ENCODE measurements at places on chromosomes 3 and 15. TPM values are rescaled to one million over a fixed set of nuclear protein-coding genes. Genes with fewer than 3 reads are reported as not detected.

Gene OGG1
- total RNA-seq = 36.0 TPM

Gene FOXB1
- not detected for total RNA-seq

Gene INSYN1
- total RNA-seq = 13.0 TPM

Gene PLSCR5
- total RNA-seq = not detected

Gene ACTC1
- 30.2 TPM for total RNA-seq

DNA sequence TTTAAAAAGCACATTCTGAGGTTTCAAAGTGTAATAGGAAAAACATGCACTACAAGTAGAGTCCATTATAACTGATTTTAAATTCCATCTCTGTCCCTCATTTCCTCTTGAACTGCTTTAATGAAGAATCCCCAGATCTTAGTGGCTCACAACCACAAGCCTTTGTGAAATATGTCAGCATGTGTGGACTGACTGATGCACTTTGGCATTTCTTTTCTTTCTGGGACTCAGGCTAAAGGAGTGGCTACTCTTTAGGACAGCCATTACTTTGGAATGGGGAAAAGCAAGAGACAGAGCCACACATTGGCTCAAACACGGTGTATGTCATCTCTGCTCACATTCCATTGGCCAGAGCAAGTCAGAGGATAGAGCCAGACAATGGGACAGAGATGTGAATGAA lies 139.6 kb downstream of the GRM7 start:
- no peak for DNase-seq

GRCh38 chr15:94185547-94186236 lies 45.7 kb upstream of the MCTP2 start:
- DNase-seq = no peak

- DNase-seq = no peak
Observed at GRCh38 chr15:64452988-64453688, 7.2 kb upstream of the ZNF609 start.

DNA sequence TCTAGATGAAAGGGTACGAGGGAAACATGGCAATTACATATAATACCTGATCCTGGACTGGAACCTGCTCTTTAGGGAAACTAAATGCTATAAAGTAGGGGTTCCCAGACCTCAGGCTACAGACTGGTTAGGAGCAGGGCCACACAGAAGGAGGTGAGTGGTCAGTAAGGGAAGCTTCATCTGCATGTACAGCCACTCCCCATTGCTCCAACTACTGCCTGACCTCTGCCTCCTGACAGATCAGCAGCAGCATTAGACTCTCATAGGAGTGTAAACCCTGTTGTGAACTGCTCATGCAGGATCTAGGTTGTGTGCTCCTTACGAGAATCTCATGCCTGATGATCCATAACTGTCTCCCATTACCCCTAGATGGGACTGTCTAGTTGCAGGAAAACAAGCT lies 78.9 kb upstream of the PSMD6 start:
- no peak for DNase-seq

GRCh38 chr3:149179220-149179619 lies 42.4 kb downstream of the CP start:
- DNase-seq = no peak

DNA sequence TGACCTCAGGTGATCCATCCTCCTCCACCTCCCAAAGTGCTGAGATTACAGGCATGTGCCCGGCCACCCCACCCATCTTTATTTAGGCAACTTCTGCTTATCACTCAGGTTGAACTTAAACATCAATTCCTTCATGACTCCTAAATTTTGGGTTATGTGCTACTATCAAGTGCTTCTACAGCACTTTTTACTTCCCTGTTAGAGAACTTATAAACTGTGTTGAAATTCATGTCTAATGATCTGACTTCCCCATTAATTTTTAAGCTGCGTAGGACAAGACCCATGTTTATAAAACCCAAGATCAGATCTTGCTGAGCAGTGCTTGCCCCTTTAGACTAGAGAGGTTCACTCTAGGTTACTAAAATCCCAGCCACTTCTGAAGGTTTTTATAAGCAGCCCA lies 266.2 kb upstream of the TPRG1 start:
- no peak for DNase-seq

DNA sequence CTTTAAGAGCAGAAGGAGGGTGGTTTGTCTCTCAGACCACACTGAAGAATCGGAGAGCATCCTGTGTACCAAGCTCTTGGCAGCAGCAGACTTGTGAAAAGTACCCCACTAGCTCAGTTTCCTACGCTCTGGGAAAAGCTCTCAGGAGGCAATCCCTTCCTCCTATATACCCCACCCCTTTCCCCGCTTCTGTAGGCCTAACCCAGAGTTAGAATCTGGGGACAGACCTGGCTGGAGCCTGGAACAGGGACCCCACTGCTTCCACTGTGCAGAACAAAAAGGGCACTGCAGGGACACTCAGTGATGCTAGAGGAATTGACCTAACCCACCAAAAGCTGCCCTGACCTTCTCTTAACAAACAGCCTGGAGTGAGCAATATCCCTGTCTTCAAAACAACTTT lies 70.0 kb upstream of the CCDC39 start:
- DNase-seq = no peak

DNA sequence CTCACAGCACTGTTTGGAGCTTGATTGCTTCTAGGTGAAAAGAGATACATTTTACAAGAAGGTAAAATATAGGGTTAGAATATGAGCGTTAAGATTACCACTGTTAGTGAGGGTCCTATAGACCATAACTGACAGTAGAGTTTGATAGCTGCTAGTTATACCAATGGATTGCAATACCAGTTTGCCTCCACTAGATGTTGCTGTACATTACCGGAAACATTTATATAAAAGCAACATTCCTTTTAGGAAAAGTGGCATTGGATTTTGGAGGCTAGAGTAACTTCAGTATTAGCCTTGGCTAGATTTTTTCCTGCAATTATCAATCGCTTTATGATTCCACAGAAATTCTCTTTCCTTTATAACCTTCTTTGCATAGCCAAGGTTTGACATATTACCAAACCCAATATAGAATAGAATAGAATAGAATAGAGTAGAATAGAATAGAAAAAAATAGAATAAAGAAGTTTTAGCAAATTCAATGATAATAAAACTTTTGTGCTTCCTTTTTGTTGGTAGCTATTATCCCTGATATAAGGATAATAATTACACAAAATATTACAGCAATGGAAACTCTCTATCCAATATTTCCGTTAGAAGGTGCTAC lies 1093.6 kb upstream of the ALCAM start:
- DNase-seq = no peak

GRCh38 chr3:152968388-152969024 lies 133.6 kb downstream of the P2RY1 start:
- DNase-seq = no peak

DNA sequence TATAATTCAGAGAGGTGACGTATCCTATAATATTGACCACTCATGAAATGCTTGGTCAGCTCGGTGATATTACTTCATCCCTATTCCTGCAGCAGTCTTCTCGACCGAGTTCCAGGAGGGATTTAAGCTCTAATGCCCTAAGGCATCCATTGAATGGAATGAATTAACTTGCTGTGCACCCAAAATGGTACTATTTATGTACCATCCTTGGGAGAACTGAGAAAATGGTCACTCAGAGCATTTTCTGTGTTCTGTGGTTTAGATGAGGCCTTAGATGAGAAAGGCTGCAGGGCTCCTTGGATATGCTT lies 638 bp downstream of the BLOC1S6 start:
- no peak for DNase-seq

- no peak for DNase-seq
Observed at GRCh38 chr15:48710952-48711495, 65.5 kb upstream of the FBN1 start.

DNA sequence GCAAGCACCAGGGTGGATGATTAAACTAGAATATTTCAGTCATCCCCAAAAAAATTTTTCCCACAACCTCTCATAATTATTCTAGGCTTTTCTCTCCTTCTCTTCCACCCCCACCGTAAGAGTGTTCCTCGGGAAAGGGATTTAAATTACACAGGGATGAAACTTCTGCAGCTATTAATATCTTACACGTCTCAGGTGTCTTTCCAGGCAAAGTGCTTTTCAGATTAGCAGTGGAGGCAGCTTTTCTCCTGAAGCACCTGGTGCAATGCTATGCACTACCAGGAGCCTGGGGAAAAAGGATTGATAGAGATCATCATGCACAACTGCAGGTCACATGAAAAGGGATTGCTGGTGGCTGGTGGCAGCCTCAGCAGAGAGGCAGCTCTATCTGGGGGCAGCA lies 250.4 kb downstream of the NTRK3 start:
- DNase-seq = no peak

DNA sequence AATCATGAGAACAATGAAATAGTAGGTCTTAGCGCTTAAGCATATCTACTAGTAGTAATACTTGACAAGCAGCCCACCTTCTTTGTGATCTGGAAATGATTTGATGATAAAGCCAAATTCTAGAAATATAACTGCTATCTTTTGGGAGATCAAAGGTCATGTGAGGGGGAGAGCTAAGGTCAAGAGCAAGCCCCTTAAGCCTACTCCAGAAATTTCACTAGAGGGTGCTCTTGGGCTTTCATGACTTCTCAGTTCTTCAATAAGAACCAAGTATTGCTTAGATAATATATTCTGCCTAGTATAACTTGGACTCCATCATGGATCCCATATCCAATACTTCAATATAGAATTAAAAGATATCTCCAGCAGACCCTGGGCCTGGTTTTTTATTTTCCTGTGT lies 319.6 kb downstream of the ZBTB20 start:
- DNase-seq = no peak

- no peak for DNase-seq
Observed at GRCh38 chr3:124410471-124410870, 319.8 kb upstream of the UMPS start.

DNA sequence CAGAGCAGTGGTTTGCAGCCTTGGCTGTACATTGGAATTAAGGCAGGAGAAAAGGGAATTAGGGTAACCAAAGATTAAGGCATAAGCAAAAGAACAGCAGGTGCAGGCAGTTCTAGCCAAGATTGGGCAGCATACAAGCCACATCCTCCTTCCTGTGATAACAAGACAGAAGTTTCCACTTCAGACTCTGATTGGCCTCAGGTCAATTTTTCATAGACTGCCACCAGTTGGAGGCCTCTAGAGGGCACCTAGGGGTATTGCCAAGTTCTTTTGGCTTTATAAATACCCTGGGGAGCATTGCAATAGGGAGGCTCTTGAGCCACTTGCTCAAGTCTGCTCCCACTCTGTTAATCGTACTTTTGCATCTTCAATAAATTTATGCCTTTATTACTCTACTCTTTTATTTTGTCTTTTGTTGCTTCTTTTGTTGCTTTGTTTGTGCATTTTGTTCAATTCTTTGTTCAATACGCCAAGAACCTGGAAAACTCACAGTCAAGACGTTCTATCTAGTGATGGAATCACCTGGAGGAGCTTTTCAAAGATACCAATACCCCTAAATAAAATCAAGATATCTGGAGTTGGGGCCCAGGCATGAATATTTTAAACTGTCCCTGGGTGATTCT lies 32.2 kb upstream of the FMN1 start:
- no peak for DNase-seq

DNA sequence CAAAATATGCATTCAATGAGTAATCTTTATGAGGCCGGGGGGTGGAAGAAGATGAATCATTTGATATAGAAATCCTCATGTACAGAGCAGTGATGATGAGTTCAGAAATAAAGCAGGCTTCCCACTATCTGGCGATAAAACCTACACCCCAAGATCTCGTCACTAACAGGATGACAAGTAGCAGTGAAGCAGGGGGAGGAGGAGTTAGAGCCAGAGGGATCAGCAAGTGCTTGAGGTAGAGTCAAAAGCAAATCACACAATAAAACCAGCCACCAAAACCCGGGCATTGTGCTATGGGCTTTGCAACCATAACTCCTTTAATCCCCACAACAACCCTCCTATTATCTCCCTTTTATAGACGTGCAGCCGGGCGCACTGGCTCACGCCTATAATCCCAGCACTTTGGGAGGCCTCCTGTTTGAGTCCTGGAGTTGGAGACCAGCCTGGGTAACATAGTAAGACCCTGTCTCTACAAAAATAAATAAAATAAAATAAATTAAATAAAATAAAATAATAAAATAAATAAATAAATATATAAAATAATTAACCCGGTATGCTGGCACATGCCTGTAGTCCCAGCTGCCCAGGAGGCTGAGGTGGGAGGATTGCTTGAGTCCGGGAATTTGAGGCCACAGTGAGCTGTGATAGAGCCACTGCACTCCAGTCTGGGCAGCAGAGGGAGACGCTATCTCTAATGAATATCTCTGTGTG lies 53.0 kb downstream of the STARD5 start:
- no peak for DNase-seq

DNA sequence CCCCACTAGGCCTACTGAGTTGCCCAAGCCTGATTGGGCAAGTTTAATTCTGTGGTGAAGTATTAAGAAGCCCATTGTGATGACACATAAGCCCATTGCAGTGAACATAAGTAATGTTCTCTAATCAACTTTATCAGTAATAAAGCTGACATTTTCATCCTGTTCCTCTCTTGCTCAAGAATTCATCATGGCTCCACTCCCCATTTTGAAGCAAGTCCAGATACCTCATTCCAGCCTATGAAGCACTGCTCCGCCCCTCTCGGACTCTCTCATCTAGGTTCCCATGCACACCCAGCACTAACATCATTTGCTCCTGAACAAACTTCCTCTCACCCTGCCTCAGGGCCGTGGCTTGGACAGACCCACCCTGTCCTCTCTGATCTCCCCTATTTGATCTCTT lies 10.5 kb downstream of the SHF start:
- no peak for DNase-seq

Measured in ascending aorta (tissue), 2 donors.